ENCODE measurements at places on chromosomes 7 and 10. TPM values are rescaled to one million over a fixed set of nuclear protein-coding genes. Genes with fewer than 3 reads are reported as not detected.

HIBADH gene
- polyA plus RNA-seq = 34.8 TPM

LRRC61 gene
- 90.8 TPM for polyA plus RNA-seq

DNA sequence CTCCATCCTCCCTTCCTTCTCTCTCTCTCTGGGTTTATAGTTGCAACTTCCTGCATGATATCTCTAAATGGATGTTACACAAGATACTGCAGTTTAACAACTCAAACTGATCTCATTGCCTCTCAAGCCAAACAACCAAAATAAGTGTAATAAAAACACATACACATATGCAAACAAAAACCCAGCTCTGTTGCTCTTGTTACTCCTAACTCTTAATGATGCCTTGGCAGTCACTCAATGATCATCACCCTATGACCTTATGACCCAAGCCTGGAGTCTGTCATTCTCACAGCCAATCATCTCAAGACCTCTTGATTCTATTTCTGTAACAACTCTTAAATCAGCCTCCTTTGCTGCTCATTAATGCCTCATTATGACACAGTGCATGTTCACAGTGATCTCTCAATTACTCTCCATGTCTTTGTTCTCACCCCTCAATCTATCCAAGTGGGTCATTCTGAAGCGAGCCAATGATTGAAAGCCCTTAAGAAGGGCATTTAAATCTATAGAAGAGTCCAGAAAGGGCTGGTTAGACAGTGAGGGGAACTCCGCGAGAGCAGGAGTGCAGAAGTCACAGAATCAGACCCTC, 210.9 kb downstream of the INHBA start:
- DNase-seq = peak; percentile 4

PRSS37 gene
- not detected for polyA plus RNA-seq

- DNase-seq = no peak
Measured at GRCh38 chr7:158842486-158842885, 13.2 kb upstream of the ESYT2 start.

GRCh38 chr10:125734823-125735222, 15.3 kb downstream of the EDRF1 start:
- DNase-seq = no peak

DNA sequence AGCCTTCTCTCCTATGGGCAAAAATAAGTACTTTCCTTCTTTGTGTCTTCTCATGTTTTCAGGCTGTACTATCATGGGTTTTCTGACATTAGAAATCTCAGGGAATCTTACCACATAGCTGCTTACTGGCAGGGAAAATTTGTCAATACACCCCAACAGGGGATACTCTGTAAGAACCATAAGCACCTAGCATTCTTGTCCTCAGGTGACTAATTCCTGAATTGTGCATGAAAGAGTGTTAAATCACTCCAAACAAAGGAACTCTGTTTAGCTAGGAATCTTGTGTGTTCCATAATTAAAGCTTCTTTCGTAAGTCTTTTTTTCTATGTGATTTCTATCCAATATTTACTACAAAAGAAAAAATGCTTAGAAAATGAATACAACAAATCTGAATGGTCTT, 206.7 kb upstream of the POT1 start:
- no peak for DNase-seq

GRCh38 chr10:69893271-69893900, 91.7 kb downstream of the COL13A1 start:
- no peak for DNase-seq

DNA sequence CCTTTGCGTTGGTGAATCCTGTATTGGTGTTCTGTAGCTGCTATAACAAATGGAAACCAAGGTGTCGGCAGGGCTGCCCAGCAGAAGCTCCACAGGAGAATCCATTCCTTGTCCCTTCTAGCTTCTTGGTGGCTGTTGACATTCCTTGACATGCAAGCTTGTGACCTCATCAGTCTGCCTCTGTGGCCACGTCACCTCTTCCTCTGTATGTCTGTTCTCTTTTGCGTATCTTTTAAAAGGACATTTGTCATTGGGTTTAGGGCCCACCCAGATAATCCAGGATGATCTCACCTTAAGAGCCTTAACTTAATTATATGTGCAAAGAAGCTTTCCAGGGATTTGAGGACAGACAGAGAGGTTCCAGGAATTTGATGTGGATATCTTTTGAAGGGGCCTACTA, 15.3 kb upstream of the ZCCHC24 start:
- no peak for DNase-seq

PON1 gene
- 28.8 TPM for polyA plus RNA-seq

DNA sequence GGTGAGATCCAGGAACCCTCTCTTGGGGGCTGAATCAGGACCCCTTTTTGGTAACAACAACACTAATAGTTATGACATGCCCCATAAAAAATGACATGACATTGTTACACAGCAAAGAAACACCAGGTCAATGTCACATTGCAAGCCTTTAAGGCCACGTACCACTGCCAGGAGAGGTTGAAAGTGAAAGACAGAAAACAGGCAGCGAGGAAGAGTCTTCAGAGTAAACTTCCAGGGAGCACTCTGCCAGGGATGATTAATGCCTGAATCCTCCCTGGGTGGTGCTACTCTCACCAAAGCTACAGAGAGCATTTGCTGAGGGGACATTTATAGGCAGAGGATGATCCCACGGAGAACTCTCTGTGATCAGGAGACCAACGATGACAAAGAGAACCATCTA, 551.6 kb downstream of the CALN1 start:
- no peak for DNase-seq

DNA sequence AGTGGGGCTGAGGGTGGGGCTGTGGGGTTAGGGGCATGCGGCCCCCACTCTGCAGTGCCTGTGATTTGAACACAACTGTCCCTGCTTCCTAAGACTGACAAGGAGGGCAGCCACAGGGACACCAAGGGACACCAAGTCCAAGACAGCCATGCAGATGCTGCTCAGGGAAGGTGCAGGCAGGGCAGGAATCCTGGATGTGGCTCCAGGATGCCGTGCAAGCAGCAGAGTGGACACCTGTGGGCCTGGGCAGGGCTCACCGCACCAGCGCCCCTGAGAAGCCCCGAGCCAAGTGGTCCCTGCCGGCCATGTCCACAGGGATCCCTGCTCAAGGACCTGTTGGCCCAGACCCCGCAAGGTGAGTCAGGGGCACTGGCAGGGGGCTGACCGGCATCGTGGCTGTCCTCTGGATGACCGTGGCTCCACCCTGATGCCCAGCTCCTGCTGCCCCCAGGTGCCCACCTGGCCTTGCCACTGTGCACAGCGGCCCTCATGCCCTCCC, 58.5 kb downstream of the STK32C start:
- no peak for DNase-seq

DNA sequence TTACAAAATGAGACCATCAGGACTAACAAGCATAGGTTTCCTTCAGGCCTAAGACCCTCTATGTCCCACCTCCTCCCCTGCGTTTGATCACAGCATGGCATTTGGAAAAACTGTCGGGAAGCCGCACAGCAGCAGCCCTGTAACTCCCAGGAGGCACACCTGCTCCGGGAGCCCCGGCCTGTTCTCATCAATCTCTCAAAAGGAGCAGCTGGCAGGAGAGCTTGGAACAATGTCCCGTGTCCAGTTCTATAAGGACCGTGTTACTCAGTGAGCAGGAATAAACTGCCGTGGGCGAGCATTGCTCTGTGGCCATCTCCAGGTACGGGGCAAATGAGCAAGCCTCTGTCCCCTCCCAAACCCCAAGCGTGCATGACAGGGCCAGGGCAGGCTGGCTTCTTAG, 236.9 kb downstream of the SFMBT2 start:
- no peak for DNase-seq

CEP55 gene
- polyA plus RNA-seq = 15.2 TPM

- no peak for DNase-seq
Measured at GRCh38 chr7:117132321-117133120, 179.2 kb downstream of the ST7 start.

DNA sequence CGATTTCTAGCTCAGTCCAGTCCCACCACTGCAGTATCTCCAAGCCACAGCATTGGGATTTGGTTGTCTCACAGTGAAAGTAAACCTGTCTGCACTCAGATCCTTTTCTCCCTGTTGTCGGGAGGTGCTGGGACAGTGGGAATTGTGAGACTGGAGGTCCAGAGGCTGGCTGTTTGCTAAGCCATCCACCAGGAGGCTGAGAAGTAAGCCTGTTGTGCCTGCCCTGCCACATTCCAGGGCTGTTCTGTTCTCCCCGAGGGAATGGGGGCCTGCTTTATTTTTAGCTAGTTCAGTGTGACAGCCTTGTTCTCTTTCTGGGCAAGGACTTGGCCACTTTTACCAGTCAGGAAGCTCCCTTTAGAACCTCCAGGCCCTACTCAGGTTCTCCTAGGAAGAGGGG, 54.9 kb downstream of the HK1 start:
- no peak for DNase-seq

- DNase-seq = no peak
Measured at GRCh38 chr7:94492601-94493000, 17.0 kb upstream of the CASD1 start.

GRM3 gene
- 23.5 TPM for polyA plus RNA-seq

FAM237B gene
- not detected for polyA plus RNA-seq

- DNase-seq = no peak
Measured at GRCh38 chr7:92133133-92133736, 1.0 kb downstream of the CYP51A1 start.

TMEM184A gene
- 4.3 TPM for polyA plus RNA-seq

DNA sequence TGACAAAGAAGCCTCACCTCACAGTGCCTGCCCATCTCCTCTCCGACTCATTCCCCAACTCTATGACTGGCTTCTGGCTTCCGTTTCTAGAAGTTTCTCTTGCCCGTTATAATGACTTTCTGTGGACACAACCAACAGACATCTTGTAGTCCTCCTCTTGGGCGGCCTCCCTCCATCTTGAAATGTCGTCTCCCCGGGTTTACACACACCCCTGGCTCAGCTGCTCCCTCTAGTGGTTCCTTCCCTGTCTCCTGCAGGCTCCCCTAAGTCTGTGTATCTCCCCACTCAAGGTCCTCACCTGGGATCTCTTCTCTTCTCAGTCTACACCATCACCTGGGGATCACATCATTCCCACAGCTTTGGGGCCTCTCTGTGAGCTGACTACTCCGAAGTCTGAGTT, 123.4 kb upstream of the NEBL start:
- DNase-seq = no peak

- no peak for DNase-seq
Measured at GRCh38 chr7:29292886-29293658, 98.5 kb downstream of the CHN2 start.

GRCh38 chr10:119919826-119920225, 27.3 kb downstream of the SEC23IP start:
- no peak for DNase-seq

- no peak for DNase-seq
Measured at GRCh38 chr7:45506059-45506458, 68.1 kb upstream of the ADCY1 start.

GRCh38 chr10:14737808-14738545, 36.7 kb downstream of the FAM107B start:
- peak; percentile 62 for DNase-seq

- no peak for DNase-seq
Measured at GRCh38 chr7:50684011-50684712, 98.5 kb downstream of the GRB10 start.

DNA sequence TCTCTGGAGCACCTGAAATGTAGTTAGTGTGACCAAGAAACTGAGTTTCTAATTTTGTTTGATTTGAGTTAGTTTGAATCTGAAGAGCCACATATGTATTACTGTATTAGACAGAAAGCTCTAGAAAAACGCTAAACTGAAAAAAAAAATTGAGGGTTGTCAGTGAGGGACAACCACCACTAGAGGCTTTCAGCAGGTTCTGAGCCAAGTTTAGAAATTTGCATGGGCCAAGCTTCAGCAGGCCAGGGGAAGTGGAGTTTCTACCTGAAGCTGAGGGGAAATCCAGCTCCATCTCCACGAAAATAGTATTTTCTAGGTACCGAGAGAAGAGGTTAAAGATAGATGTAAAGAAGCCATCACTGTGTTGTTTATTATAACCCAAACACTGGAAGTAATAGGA, 77.9 kb upstream of the PLXNA4 start:
- DNase-seq = no peak

C7orf33 gene
- not detected for polyA plus RNA-seq

CHST12 gene
- polyA plus RNA-seq = 17.5 TPM

NYAP1 gene
- 20.8 TPM for polyA plus RNA-seq

FAM185A gene
- 4.0 TPM for polyA plus RNA-seq

FAM180A gene
- not detected for polyA plus RNA-seq

GRCh38 chr10:32938554-32939061, 19.4 kb downstream of the ITGB1 start:
- DNase-seq = peak; percentile 71

C10orf67 gene
- 0.27 TPM for polyA plus RNA-seq

DNA sequence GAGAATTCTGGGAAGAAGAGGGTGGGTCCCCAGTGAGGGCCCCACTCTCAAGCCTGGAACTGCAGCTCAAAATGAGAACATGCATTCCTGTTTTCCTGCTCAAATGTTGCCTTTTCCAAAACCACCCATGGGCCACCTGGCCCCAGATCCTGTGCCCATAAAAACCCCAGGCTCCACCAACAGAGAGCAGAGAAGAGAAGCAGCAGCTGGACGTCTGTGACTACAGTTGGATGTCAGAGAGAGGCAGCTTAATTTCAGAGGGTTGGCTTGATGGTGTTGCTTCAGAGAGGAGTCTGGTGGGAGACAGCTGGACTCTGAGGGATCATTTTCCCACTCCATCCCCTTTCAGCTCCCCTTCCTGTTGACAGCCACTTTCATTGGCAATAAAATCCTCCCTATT, 256.4 kb downstream of the FZD1 start:
- no peak for DNase-seq

GRCh38 chr10:7457478-7458316, 46.9 kb upstream of the SFMBT2 start:
- no peak for DNase-seq

- no peak for DNase-seq
Measured at GRCh38 chr7:2353113-2353935, 1.3 kb upstream of the EIF3B start.

EVX1 gene
- polyA plus RNA-seq = 0.27 TPM

PTER gene
- 4.2 TPM for polyA plus RNA-seq

FEZF1 gene
- polyA plus RNA-seq = 0.15 TPM

DNA sequence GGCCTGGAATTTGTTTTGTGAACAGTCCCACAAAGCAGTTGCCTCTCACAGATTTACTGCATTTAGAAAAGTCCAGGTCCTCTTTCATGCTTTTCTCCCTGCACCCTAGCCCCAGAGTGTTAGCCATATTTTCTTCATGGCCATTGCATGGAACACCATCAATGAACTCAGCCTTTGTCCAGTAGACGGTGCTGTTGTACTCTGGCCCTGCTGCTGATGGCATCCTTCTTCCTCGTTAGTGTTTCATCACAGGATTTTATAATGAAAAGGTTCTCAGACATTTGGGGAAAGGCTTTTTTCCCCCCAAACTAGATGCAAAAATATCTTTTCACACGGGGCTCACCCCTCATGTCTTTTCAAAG, 93.0 kb upstream of the SLC25A13 start:
- peak; percentile 29 for DNase-seq

DNA sequence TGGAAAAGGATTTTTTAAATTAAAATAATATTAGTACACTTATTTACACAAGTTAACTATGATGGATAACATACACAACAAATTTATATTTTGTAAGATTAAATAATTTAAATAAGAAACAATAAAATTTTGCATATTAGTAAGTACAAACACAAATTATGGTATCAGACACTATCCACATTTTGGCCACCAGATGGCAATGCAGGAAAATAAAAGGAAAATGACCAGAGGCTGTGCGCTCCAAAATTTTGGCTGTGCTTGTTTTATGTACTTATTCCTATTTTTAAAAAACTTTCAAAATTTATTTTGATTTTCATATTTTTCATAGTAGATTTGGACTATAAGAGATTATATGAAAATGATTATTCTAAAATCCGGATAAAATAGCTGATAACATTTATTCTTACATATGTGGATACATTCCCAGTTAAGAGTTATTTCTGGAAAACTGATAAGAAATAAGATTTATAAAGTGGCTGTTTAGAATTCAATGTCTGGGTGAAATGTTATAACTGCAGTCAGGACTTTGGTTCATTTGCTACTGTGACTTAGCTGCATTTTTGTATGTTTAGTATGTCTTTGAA, 274.7 kb upstream of the HGF start:
- DNase-seq = peak; percentile 80

All from brain (organoid and tissue), 16 donors.